Stimulated activated CD8-positive, alpha-beta memory T cell treated with anti-CD3 and anti-CD28 coated beads, Interleukin-7, amount 100 ng/mL, for 4 hours (primary cell): ENCODE measurements at places on chromosomes 11 and 22.

- peak; percentile 37 for DNase-seq
Observed at GRCh38 chr22:29202212-29203192, 3.2 kb upstream of the EMID1 start.

DNA sequence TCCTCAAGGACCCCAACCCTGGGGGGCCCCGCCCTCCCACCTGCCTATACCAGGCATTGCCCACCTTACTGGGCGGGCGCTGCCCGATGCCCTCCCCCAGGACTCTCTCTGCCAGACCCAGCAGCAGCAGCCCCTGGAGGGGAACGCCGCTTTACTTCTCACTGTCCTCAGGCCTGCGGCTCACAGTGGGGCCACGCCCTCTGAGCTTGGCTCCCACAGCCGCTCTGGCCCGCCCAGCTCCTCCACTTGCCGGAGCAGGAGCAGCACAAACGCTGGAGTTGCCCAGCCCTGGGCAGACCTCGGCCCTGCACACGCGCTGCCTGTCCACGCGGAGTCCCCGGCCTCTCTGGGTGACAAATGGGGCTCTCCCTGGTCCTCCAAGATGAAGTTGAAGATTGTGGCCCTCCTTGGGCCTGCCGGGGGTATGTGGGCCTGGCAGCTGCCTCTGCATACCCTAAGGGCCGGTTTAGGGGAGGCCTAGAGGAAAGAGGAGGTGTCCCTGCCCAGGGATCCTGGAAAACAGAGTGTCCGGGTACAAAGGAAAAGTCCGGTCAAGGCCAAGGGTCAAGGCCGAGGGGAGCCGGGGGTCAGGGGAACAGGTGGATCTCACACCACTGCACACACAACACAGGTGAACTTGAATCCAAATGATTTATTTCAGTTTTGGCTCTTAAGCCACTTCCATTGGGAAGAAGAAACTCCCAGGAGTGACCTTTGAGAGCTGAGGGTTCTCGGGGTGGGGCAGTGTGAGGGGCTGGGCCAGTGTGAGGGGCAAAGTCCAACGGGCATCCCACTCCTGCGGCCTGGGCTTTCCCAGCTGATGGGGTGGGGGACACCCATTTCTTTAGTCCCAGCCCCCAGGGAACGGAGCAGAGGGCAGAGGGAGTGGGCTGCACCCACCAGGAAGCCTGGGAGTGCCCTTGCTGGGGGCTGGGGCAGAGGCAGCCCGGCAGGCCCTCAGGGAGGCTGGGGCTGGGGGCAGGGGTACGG is 674 bp upstream of the BAIAP2L2 start:
- no peak for DNase-seq

DNA sequence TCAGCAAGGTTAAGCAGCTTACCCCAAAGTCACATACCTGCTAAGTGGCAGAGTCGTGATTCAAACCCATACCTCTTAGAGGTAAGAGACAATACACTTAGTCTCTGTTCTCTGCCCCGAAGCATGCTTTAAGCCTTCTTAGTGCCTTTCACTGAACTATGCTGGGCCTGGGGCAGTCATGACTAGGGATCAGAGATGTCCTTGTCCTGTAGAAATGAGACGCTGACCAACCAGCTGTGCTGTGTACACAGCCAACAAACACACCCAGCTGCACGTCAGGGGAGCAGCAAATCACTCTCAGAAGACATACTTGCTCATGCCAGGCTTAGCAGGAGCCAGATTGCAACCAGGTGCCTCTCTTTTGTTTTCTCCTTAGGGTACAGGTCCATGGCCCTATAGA is 255.7 kb downstream of the BUD13 start:
- no peak for DNase-seq

DNA sequence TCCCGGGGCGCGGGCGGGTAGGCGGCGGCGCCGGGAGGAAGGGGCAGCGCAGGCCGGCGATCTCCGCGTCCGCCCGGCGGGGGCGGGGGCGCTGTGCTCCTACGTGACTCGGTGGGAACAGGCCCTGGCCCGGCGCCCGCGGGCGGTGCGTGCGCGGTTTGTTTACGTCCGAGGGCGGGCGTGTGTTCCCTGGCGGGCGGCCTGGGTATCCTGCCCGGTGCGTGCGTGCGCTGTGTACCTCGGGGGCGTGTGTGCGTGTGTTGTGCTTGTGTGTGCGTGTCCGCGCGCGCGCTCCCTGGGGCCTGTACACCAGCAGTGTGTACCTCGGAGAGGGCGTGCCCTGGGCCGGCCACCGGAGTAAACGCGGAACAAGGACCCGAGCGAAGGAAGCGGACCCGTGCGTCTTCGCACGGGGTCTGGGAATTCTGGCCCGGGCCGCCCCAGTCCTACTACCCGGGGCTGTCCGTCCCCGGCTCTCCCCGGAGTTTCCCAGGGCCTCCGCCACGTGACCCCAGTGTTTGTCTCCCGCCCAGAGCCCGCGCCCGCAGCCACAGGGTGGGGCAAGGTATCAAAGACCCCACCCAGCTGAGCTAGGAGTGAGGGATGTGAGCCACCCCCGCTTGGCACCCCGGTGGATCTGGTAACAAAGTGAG is 769 bp downstream of the MAFF start:
- peak; percentile 44 for DNase-seq

DNA sequence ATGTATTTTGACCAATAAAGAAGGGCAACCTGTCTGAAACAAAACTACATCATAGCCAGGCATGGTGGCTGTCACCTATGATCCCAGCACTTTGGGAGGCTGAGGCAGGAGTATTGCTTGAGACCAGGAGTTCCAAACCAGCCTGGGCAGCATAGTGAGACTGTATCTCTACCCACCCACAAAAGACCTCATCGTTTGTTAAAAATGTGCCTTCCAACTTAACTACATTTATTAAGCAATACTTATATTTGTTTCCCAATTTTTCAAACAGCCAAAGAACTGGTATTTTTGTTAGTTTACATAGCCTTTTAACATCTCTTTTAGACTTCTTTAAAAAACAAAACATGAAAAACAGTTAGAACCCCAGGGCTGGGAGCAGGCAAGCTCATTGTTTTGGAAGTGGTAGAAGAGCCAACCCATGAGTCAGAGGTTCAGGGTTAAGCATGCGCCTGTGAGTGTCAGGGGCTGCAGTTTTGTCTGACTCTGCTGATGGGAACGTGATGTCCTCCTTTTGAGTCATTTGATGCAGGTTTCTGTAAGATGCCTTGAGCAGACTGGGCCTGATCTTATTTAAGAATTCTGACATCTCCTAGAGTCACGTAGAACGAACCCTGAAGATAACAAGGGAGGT is 53.9 kb upstream of the CRTAM start:
- DNase-seq: no peak

GRCh38 chr11:65780770-65781151 is at the start of gene AP5B1:
Gene AP5B1, minus strand, starts transcription at chr11:65780976. Its CDS starts 385 bp downstream, at chr11:65780591.
- DNase-seq: peak; percentile 31

DNA sequence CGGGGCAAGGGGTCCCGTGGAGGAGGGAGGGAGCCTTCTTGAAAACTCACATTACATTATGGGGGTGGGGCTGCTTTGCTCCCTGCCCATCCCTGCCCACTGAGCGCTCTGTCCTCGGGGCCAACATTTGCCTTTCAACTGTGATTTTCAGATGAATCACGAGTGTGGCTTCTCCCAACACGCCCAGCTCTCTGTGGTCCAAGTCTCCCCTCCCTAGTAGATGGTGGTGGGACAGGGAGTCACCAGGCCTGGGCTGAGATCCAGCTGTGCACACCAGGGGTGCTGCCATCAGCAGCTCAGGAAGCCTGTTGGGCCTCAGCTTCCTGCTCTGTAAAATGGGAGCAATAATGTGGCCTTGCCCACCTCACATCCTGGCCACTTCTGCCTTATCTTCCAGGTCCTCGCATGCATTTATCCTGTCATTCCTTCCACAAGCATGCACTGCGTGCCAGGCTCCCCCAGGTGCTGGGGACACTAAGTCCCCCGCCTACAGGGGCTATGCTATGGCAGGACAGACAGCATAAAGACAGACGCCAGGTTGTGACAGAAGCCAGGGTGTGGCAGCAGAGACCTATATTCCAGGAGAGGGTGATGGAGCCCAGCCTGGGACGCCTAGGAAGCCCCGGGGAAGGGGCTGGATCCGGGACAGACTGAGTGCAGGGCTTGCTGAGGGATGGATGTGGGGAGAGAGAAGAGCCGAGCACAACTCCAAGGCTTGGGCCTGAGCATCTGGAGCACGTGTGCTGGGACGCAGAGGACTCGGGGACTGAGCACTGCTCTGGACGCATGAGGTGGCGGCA is 30.5 kb downstream of the NFAM1 start:
- no peak for DNase-seq

DNA sequence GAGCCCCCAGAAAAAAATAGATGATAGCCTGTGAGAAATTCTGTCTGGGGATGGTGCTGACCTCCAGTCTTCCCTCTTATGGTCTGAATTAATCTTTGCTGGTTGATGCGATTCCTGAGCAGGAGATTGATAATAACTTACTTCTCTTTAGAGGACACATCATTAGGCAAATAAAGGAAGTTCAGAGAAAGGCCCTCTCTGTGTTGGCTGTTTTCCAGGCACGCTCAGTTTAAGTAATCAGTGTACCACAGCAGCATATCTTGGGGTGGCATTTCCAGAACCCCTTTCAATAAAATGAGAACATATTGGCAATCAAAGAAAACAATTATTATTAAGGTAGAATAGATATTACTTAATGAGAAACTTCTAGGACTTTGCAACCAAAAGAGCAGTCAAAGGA is 1129.3 kb upstream of the RAG2 start:
- no peak for DNase-seq

DNA sequence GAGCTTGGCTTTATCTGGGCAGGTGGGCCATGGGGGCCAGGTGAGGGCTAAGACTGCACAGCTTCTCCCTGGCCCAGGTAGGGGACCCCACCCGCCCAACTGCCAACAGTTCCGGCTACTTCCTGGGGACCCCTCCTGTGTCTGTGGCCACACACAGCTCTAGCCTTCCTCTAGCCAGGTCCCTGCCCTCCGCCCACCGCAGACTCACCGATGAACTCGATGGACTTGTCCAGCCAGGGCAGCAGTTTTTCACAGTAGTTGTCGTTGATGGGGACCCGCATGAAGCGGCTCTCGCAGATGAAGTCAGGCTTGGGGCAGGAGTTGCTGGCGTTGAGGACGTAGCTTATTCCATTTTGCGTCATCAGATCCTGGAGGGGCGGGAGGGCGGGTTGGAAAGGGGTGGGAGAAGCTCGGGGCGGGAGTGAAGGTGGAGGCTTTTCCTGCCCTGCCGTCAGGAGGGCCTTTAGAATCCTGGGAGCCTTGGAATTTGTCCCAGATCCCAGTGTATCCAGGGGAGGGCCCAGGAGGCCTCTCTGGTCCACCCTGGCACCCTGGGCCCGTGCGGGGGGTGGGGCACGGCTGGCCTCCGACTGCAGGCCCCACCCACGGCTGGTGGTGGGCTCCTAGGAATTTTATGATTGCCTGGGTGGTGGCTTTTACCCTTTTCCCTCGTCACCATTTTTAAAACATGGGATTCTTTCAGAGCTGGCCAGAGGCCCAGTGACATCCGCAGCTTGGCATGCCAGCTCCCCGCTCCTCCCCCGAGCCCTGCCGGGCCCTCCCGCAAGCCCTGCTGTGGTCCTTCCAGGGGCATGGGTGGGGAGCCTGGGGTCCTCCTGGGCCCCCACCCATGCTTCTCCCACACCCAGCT is 13.9 kb downstream of the DUSP8 start:
- no peak for DNase-seq

DNA sequence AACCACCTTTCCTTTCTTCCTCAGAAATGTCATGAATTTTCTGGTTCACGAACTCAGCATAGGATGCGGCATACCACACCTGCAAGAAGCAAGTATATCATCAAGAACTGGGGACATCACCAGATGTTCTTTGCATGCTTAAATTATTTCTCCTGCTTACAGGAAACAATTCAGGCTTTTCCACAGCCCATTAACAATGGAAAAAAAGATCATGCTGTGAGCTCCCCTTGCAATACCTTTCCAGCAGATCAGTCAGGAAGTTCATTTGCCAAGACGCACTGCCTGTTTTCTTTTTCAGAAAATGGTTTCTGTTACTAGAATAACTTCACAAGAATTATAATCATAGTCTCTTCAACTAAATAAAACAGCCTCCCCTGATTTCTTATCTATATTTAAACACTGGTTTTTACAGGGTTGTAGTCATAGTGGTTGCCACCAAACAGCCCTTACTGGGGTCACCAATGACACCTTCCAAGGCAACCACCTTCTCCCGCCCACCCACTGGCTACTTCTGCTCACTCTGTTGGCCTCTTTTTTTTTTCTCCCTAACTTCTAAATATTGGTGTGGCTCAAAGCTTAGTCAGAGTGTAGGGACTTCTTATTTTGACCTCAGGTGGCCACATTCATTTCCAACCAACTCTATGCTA is 42.3 kb upstream of the NFRKB start:
- DNase-seq: no peak

DNA sequence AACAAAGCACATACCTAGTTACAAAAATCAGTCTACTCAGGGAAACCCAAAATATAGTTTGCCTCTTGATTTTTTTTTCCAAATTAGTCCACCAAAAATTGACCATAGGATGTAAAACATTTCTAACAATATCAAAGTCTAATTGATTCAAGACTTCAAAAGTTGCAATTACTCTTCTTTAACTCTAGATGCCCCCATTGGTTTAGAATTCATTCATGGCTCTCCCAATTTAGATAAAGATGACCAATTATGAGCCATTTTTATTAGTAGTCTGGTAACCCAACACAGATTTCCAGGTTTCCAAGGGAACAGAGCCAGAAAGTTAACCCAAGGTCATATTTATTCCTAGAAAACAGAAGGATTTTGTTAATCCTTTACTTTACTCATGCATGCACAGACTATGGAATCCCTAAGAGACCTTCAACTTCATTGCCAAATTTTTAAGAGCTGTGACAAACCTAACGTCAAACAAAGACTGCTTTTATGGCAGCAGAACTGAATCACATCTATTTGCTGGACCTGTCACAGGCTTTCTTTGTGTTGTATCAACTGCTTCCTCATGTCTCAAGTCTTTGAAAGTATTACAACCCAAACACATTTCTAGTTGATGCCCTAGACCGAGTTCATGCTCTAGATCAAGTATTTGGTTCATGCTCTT is 55.3 kb downstream of the C22orf42 start:
- DNase-seq: no peak

GRCh38 chr22:49406047-49406650 is 421.5 kb downstream of the BRD1 start:
- no peak for DNase-seq

DNA sequence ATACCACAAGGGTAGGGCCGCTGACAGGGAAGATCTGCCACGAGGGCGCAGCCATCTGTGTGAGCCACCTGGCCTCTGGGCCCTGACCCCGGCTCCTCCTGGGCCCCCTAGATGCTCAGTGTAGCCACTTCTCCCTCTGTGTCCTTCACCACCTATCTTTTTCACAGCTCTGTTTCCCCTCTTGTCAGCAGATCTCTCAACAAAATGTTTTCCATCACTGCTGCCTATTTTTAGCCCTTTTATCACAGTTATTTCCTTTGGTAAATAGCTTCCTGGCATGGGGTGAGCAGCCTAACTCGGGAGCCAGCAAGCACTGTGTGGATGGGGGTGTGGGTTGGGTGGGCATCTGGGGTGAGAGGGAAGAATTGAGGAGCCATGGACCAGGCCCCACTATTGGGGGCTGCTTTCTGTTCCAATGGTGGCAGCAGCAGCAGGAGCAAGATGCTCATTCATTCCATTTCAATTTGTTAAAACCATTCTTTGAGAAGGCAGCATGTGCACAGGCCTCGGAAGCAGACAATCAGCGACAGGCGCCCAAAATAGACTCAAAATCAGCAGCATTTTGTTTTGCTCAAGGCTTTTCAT is 135.2 kb upstream of the NAV2 start:
- no peak for DNase-seq
